Foreskin keratinocyte (primary cell): ENCODE measurements at places on chromosomes 3 and 15. TPM values are rescaled to one million over a fixed set of nuclear protein-coding genes. Genes with fewer than 3 reads are reported as not detected.

TTLL13 gene
- not detected in 2 replicates for polyA plus RNA-seq

HMG20A gene
- 9.6 and 11.9 TPM in 2 replicates for polyA plus RNA-seq

GRK7 gene
- polyA plus RNA-seq, result not detected in 2 replicates

CFAP92 gene
- 0.22 and 0.31 TPM in 2 replicates for polyA plus RNA-seq

WDR72 gene
- not detected in 2 replicates for polyA plus RNA-seq

BFSP2 gene
- polyA plus RNA-seq, result not detected in 2 replicates

ZNF148 gene
- 2.4 and 3.1 TPM in 2 replicates for polyA plus RNA-seq

HCN4 gene
- not detected in 2 replicates for polyA plus RNA-seq

TF gene
- under 0.01 TPM in 1 of 2 replicates, not detected in the other for polyA plus RNA-seq

RASL12 gene
- not detected in 2 replicates for polyA plus RNA-seq

IQCB1 gene
- 8.3 and 8.9 TPM in 2 replicates for polyA plus RNA-seq

CD80 gene
- polyA plus RNA-seq, result not detected in 2 replicates

TUSC7 gene
- polyA plus RNA-seq, result not detected in 2 replicates

AGBL1 gene
- not detected in 2 replicates for polyA plus RNA-seq

FEZF2 gene
- polyA plus RNA-seq, result not detected in 2 replicates

COL6A5 gene
- polyA plus RNA-seq, result not detected in 2 replicates

EEF1AKMT4 gene
- polyA plus RNA-seq, result 13.7 and 14.5 TPM in 2 replicates

ACTC1 gene
- polyA plus RNA-seq, result not detected in 2 replicates

SI gene
- not detected in 2 replicates for polyA plus RNA-seq

CHP1 gene
- polyA plus RNA-seq, result 44.5 and 45.8 TPM in 2 replicates

TRANK1 gene
- 0.31 and 0.34 TPM in 2 replicates for polyA plus RNA-seq

GPR27 gene
- 0.16 and 0.25 TPM in 2 replicates for polyA plus RNA-seq
